ENCODE measurements at places on chromosomes 2 and 18.

GRCh38 chr18:49487711-49488310 lies 777 bp upstream of the C18orf32 start:
- H3K27ac ChIP-seq: peak overlapping the region; percentile 96
- H3K4me3 ChIP-seq: peak overlapping the region; percentile 97
- H3K27me3 ChIP-seq: no peaks in the 10 kb centered on the region
- H3K36me3 ChIP-seq: peaks cover 47% of the 10 kb centered on the region

GRCh38 chr2:177733322-177733855 lies 339.2 kb downstream of the PDE11A start:
- no peak overlapping the region for H3K4me3 ChIP-seq
- DNase-seq: no peak
- H3K27me3 ChIP-seq: peaks cover 29% of the 10 kb centered on the region
- H3K27ac ChIP-seq: no peak overlapping the region
- H3K4me1 ChIP-seq: no peaks in the 10 kb centered on the region

- H3K27ac ChIP-seq: no peak overlapping the region
- no peak for DNase-seq
- H3K4me1 ChIP-seq: peaks cover 24% of the 10 kb centered on the region
- H3K27me3 ChIP-seq: no peaks in the 10 kb centered on the region
These were observed 71.1 kb downstream of the DOCK10 start for GRCh38 chr2:224971214-224971613.

- H3K4me1 ChIP-seq: no peaks in the 10 kb centered on the region
- no peak for DNase-seq
- H3K4me3 ChIP-seq: no peak overlapping the region
These were observed 22.3 kb downstream of the DTNB start for GRCh38 chr2:25651066-25651465.
